ENCODE measurements at places on chromosomes 6 and 20.

GRCh38 chr20:17298171-17298570 lies 71.3 kb downstream of the PCSK2 start:
- no peak for DNase-seq

GRCh38 chr20:24245094-24245493 lies 224.3 kb upstream of the SYNDIG1 start:
- DNase-seq: no peak

DNA sequence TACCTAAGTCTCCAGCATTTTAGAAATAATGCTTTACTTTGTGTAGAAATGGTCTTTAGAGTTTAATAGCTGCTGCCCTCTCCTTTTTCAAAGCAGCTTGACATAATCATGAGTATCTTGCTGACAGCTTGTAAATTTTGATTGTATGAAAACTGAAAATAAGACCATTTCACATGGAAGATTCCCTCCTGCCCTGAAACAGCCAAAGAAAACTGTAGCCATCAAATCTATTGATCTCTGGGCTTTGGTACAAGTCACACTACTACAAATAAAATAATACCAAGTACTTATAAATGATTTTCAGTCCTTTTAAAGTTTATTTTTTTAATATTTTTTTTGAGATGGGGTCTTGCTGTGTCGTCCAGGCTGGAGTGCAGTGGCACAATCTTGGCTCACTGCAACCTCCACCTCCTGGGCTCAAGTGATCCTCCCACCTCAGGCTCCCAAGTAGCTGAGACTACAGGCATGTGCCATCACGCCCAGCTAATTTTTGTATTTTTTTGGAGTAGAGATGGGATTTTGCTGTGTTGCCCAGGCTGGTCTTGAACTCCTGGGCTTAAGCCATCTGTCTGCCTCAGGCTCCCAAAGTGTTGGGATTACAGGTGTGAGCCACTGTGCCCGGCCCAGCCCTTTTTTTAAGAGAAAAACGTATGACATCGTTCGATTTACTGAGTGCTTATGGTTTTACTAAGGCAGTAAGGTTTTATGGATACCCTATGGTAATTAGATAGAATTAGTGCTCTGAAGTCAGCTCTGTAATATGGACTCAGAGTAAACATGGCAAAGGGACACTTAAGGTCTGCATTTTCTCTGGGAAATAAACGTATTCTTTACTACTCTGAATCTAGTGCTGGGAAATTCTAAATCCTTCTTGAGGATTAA lies 7.0 kb downstream of the PTPN1 start:
- no peak for DNase-seq

GRCh38 chr6:56148488-56149186 lies 98.7 kb downstream of the COL21A1 start:
- DNase-seq: no peak

DNA sequence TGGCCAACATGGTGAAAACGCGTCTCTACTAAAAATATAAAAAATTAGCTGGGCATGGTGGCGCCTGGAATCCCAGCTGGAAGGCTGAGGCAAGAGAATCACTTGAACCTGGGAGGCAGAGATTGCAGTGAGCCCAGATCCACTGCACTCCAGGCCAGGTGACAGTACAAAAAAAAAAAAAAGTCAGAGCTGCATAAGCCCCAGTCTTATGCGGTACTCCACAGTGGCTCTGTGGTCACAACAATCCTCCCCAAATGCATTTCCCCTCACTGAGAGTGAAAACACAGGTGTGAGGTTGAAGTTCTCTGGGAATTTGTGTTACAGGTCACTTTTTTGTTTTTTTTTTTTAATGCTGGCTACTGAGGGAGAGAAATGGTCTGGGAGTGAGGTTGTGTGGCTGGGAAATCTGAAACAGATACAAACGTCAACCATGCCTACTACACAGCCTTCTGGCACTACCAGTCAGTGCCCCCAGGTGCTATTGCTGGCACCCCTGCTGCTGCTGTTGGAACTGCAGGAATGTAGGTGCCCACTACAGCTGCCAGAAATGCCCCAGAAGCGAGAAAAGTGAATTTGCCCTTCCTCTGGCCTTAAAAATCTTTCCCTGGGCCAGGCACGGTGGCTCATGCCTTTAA lies 5.7 kb downstream of the MRPS26 start:
- no peak for DNase-seq

DNA sequence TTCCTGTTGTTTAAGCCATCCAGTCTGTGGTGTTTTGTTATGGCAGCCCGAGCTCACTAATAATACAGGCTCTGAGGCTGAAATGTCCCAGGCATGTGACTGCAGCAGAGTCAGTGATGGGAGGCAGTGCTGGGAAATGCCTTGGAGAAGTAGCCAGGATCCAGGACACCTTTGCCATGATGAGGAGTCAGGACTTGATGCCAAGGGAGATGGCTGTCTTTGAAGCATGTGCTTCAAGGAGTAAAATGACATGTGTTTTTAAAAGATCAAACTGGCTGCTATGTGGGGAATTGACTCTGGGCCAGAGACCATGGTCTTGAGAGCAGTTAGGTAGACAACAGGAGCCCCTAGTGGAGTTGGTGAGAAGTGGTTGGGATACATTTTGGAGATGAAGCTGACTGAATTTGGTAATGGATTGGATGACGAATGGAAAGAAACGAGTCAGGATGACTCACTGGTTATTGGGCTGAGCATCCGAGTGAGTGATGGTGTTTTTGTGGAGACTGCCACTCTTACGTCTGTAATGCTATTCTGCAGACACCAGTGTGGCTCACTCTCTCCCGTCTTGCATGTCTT lies 322.2 kb downstream of the PLCB1 start:
- no peak for DNase-seq

DNA sequence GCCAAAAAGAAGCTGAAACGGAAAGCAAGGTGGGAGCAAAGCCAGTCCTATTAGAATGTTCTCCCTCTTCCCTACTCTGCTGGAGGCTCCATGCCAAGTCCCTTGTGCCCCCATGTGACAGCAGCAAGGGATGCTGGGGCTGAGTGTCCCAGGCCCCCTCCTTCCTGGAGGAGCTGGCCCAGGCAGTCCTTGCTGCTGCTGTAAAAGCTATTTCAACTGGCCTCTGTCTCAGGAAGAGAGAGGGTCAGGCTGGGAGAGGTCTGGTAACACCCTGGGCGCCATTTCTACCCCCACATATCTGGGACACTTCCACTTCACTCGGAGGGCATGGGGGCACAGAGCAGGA lies 25.0 kb downstream of the TTBK1 start:
- DNase-seq: no peak

DNA sequence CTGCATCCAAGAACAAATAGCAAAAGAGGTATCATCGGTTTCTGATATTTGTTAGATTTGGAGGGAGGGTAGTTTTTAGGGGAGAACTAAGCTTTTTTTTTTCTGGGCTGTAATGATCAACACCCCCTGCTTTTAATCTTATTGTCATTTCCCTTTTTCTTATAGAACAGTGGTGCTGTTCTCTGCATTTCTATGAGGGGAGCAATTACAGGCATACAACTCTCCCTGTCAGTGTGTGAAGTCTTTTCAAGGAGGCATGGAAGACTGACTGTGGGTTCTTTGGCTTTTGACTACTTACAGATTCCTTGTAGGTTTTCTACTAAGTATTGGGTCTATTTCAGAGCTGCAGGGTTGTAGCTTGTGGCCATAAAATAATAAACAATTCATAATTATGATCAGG lies 632.3 kb downstream of the TFAP2B start:
- DNase-seq: no peak

DNA sequence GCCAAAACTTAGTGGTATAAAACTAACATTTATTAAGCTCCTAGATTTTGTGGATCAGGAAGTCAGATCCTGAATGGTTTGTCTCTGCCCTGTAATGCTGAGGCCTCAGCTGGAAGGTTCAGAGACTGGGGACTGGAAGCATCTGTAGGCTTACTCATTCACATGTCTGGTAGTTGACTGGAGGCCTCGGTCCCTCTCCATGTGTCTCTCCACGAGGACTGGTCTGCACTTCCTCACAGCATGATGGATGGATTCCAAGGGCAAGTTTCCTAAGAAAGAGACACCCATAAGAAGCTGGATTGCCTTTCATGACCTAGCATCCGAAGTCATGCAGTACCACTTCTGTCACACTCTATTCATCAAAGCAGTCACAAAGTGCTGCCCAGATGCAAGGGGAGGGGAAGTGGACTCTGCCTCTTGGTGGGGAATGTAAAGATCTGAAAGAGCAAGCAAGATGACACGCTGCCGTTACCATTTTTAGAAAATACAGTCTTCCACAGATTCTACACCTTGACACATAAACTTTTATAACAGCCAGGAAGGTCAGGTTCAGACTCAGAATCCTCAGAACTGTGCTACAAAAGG lies 17.2 kb upstream of the MDGA1 start:
- no peak for DNase-seq

DNA sequence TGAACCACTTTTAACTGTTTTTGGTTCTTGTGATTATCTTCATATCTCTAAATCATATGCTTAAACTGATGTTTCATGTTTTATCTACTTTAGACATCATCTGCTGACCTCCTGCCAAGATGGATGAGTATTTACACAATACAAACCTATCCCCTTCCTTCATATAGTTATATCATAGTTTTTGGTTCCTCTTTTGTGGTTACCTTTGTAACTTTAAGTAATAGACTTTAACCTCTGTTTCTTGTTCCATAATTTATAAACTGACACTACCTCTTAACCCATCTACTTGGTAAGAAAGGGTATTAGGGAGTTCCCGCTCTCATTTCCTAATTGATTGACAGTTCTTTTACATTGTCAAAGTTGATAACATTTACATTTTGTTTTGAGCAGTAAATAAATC lies 11.9 kb downstream of the PCMT1 start:
- peak; percentile 57 for DNase-seq

- DNase-seq: no peak
Measured at GRCh38 chr6:151551223-151551857, 57.5 kb downstream of the CCDC170 start.

DNA sequence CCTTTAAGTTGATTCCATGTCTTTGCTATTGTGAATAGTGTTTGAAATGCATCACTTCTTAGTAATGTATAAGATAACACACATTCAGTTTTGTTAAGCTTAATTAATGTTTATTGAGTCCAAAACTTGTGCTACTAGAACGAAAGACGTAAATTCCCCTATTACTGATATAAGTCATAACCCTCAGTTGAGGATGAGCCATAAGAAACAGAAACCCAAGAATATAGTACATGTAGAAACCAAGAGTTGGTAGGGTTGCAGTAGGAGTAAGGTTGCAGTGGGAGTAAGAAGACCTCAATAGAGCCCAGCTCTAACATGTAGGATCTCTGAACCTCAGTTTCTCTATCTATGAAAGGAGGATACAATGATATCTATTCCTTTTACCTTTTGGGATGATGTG lies 19.3 kb downstream of the CITED2 start:
- no peak for DNase-seq
